Fibroblast of pulmonary artery (primary cell): ENCODE measurements at places on chromosomes 6 and 20.

- no peak for DNase-seq
Observed at GRCh38 chr6:22643780-22644179, 74.4 kb downstream of the HDGFL1 start.

GRCh38 chr20:41048461-41049301 lies 20.1 kb downstream of the TOP1 start:
- no peak for DNase-seq

GRCh38 chr20:20525756-20526155 lies 157.9 kb downstream of the INSM1 start:
- DNase-seq = no peak

- DNase-seq = peak; percentile 49
Observed at GRCh38 chr6:56079751-56080540, 167.4 kb downstream of the COL21A1 start.

DNA sequence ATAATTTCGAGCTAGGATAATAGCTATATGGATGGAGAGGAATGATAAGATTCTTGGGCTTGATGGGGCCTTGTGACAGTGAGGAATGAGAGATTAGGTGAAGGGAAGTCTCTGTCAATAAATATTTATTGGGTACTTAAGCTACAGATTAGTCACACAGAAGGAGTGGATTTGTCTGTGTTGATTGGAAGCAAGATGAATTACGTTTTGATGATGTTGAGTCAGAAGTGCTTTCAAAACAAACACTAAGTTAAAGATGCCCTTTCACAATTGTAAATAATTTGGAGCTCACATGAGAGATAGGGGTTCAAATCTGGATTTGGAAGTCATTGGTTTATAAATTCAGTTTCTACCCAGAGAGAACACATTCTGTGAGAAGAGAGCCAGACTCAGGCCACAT lies 834.2 kb downstream of the KIF16B start:
- no peak for DNase-seq
